ENCODE measurements at places on chromosomes 5 and 9.

DNA sequence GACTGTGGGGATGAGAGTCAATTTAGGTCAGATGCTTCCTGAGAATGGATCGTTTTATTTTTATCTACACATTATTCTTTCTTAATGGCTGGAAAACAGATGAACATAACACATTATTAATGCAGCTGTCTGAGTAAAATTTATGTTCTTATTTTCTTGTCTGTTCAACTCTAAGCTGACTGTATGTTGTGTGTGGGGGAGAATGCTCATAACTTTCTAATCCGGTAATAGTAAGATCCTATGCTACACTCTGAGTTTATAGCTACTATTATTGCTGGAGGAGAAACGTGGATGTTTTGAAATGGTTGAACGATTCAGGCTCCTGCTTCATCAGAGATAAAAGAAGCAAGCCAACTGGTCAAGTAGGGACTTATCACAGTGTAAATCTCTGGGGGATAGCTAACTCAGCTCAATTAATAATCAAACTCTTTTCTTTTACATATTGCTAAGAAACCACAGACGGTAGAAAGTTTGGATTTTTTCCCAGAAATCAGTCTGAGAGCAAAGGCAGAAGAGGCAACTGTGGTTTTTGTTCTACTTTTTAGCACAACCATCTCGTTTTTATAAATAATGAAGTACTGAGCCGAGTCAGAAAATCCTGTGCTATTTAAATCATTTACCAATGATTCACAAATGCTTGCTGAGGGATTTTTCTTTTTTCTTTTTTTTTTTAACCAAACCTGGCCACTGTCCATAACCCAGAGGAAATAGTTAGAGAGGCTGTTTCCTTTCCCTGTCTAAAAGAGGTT lies 265.0 kb upstream of the FAM174A start:
- no peaks in the 10 kb centered on the region for H3K36me3 ChIP-seq
- H3K27ac ChIP-seq, result no peak overlapping the region
- H3K4me3 ChIP-seq, result no peak overlapping the region
- H3K27me3 ChIP-seq, result no peaks in the 10 kb centered on the region

DNA sequence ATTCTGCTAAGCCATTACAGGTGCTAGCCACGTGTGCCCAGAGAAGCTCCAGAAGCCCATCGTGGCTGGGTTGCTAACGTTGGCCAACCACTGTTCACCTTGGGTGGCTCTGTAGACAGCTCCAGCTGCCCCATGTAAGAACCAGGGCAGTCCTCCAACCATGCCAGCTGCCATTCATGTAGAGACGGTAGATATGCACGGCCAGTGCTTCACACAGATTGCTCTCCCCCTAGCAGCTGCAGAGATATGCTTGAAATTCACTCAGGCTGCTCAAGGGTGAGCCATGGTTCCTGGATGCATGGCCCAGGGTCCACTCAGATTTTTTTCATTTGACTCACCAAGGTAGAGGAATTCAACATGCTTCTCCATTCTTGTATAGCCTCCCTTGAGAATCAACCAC lies 31.0 kb downstream of the GADD45G start:
- no peaks in the 10 kb centered on the region for H3K36me3 ChIP-seq
- no peak overlapping the region for H3K27ac ChIP-seq
- no peak for DNase-seq
- no peaks in the 10 kb centered on the region for H3K27me3 ChIP-seq
- H3K4me1 ChIP-seq, result peaks cover 13% of the 10 kb centered on the region

DNA sequence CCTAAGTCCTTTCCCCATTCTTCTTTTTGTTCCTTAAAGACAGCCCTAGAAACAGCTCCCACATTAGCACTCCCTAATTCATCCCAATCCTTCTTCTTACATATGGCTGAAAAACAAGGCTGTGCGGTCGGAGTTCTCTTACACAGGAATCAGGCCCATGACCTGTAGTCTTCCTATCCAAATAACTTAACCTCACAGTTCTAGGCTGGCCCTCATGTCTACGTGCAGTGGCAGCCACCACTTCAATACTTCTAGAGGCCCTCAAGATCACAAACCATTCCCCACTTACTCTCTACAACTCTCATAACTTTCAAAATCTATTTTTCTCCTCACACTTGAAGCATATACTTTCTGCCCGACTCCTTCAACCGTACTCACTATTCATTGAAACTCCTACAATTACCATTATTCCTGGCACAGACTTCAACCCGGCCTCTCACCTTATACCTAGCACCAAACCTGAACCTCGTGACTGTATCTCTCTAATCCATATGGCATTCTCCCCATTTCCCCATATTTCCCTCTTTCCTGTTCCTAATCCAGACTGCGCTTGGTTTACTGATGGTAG lies 59.3 kb downstream of the RAPGEF6 start:
- no peaks in the 10 kb centered on the region for H3K36me3 ChIP-seq
- no peak overlapping the region for H3K27ac ChIP-seq
- H3K27me3 ChIP-seq, result no peaks in the 10 kb centered on the region
- DNase-seq, result no peak
- H3K4me1 ChIP-seq, result no peaks in the 10 kb centered on the region
- H3K4me3 ChIP-seq, result no peak overlapping the region

- H3K27me3 ChIP-seq, result no peaks in the 10 kb centered on the region
- H3K4me3 ChIP-seq, result no peak overlapping the region
Observed at GRCh38 chr5:38831909-38832308, 13.9 kb upstream of the OSMR start.

- H3K4me1 ChIP-seq, result peaks cover 6% of the 10 kb centered on the region
- no peak overlapping the region for H3K4me3 ChIP-seq
- no peak for DNase-seq
- no peak overlapping the region for H3K27ac ChIP-seq
Observed at GRCh38 chr5:131810510-131811249, 13.9 kb upstream of the FNIP1 start.

DNA sequence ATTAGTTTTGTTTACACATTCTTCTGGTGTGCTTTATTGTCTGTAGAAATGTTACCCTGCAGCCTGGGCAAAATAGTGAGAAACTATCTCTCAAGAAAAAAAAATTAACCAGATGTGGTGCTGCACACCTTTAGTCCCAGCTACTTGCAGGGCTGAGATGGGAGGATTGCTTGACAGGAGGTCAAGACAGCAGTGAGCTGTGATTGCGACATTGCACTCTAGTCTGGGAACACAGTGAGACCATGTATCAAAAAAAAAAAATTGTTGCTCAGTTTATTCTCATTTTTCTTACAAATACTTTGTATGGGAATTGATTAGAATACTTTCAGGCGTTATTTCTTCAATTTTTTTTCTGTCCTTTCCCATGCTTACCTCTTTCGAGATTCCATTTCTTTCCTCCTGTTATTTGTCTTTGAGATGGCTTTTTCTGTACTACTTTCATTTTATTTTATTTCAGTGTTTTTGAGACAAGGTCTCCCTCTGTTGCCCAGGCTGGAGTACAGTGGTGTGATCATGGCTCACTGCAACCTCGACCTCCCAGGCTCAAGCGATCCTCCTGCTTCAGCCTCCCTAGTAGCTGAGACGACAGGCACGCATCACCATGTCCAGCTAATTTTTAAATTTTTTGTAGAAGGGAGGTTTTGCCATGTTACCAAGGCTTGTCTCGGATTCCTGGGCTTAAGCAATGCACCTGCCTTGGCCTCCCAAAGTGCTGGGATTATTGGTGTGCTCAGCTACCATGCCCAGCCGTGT lies 24.9 kb downstream of the TENT2 start:
- no peak overlapping the region for H3K4me3 ChIP-seq
- H3K27me3 ChIP-seq, result no peaks in the 10 kb centered on the region
- H3K27ac ChIP-seq, result no peak overlapping the region
- no peaks in the 10 kb centered on the region for H3K36me3 ChIP-seq
- DNase-seq, result no peak

- no peaks in the 10 kb centered on the region for H3K27me3 ChIP-seq
- no peak for DNase-seq
- no peak overlapping the region for H3K4me3 ChIP-seq
- no peaks in the 10 kb centered on the region for H3K36me3 ChIP-seq
Observed at GRCh38 chr5:123802298-123802951, 290.4 kb downstream of the CSNK1G3 start.

DNA sequence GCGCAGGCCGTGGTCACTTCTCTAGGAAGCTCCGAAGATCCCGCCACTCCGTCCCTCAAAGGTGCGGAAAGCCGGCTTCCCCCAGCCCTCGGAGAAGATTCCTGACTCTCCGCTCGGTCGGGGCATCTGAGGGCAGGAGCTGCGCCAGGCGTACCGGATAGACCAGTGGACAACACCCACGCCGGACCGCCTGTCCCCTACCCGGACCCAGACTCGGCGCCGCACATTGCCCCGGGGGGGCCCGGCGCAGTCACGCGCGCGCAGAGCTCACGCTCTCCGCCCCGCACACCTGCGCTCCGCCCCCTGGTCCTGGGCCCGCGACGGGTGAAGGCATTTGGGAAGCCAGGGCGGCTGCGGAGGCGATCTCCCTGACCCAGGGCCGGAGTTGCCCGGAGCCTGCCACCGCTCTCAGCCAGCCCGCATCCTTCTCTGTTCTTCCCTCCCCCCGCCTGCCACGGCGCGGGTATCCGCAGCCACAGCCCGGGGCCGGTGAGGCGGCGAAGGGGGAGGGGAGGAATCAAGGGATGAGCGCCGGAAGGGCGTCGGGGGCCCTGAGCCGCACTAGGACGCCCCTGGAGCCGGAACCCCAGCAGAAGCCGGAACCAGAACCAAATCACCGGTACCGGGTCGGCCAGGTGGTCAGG lies 448 bp downstream of the RELL2 start:
- peak; percentile 42 for DNase-seq
- peak overlapping the region; percentile 59 for H3K4me3 ChIP-seq
- no peaks in the 10 kb centered on the region for H3K36me3 ChIP-seq
- peak overlapping the region; percentile 82 for H3K27ac ChIP-seq

GRCh38 chr5:96934708-96935558 lies 947 bp upstream of the LNPEP start:
- no peaks in the 10 kb centered on the region for H3K27me3 ChIP-seq
- peak overlapping the region; percentile 97 for H3K27ac ChIP-seq
- H3K36me3 ChIP-seq, result no peaks in the 10 kb centered on the region

- DNase-seq, result no peak
- H3K27me3 ChIP-seq, result peaks cover 5% of the 10 kb centered on the region
- H3K36me3 ChIP-seq, result no peaks in the 10 kb centered on the region
- H3K4me1 ChIP-seq, result no peaks in the 10 kb centered on the region
- no peak overlapping the region for H3K4me3 ChIP-seq
- H3K27ac ChIP-seq, result no peak overlapping the region
Observed at GRCh38 chr5:88507261-88507660, 238.6 kb upstream of the TMEM161B start.

GRCh38 chr9:135864447-135865049 lies 42.8 kb downstream of the CAMSAP1 start:
- H3K4me1 ChIP-seq, result peaks cover 6% of the 10 kb centered on the region
- H3K4me3 ChIP-seq, result no peak overlapping the region
- H3K27ac ChIP-seq, result no peak overlapping the region
- H3K27me3 ChIP-seq, result no peaks in the 10 kb centered on the region

GRCh38 chr5:76084496-76085242 lies 1.5 kb downstream of the SV2C start:
- peaks cover 84% of the 10 kb centered on the region for H3K27me3 ChIP-seq
- no peak overlapping the region for H3K4me3 ChIP-seq
- no peak overlapping the region for H3K27ac ChIP-seq

GRCh38 chr5:7088849-7089248 lies 307.1 kb upstream of the ADCY2 start:
- H3K4me3 ChIP-seq, result no peak overlapping the region
- H3K36me3 ChIP-seq, result no peaks in the 10 kb centered on the region
- H3K27ac ChIP-seq, result no peak overlapping the region
- no peaks in the 10 kb centered on the region for H3K4me1 ChIP-seq

DNA sequence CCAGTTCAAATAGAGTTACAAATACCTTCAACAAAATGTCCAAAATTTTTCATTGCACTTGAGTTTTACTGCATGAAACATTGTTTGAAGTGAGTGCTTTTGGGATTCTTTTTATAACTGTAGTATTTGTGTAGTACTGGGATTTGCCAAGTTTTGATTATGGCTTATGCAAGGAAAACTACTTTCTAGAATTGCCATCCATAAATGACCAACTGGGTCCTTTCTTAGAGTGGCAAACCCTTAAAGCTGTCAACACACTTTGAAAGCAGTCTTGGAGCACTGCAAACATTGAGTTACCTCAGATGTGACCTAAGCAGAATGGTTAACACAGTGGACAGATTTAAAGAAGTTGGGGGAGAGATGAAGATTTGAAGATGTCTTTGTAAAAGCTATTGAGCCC lies 379.6 kb upstream of the ZNF608 start:
- H3K4me3 ChIP-seq, result no peak overlapping the region
- no peak for DNase-seq
- peaks cover 12% of the 10 kb centered on the region for H3K4me1 ChIP-seq
- no peak overlapping the region for H3K27ac ChIP-seq
- H3K36me3 ChIP-seq, result no peaks in the 10 kb centered on the region

DNA sequence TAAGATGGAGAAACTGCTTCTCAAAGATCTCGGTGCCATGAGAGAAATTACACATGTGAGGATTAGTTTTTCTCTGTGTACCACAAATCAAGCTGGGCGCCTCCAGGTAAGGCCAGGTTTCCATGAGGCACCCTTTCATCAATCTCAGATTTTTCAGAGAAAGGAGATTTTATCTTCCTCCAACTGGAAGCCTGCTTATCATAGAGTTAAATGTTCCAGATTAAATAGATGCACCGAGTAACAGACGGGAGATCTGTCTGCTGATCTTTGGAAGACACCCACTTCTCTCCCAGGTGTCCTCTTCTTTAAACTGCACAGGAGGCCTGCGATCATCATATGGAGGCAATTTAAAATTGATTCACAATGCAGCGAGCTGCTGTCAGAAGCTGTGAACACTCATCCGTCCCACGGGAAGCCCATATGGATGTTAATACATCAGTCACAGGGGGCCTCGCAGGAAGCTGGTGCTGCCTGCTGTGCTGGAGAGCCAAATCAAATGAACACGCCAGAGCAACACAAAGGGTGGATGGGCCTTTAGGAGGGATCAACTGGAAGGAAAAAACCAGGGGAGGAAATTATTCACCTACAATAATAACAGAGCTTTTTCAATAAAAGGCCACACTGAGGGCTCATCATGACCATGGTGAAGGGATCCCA lies 93.3 kb downstream of the TLE1 start:
- peaks cover 11% of the 10 kb centered on the region for H3K4me1 ChIP-seq
- H3K27me3 ChIP-seq, result no peaks in the 10 kb centered on the region
- H3K4me3 ChIP-seq, result no peak overlapping the region
- DNase-seq, result no peak

- no peak for DNase-seq
- no peaks in the 10 kb centered on the region for H3K36me3 ChIP-seq
- no peak overlapping the region for H3K27ac ChIP-seq
- peaks cover 42% of the 10 kb centered on the region for H3K27me3 ChIP-seq
- H3K4me1 ChIP-seq, result no peaks in the 10 kb centered on the region
- no peak overlapping the region for H3K4me3 ChIP-seq
Observed at GRCh38 chr9:136153381-136154065, 34.8 kb upstream of the TMEM250 start.

- H3K27ac ChIP-seq, result peak overlapping the region; percentile 38
- no peak overlapping the region for H3K4me3 ChIP-seq
Observed at GRCh38 chr5:39495227-39495626, 70.4 kb upstream of the DAB2 start.

GRCh38 chr5:43833961-43834360 lies 231.0 kb downstream of the NNT start:
- no peaks in the 10 kb centered on the region for H3K27me3 ChIP-seq
- H3K27ac ChIP-seq, result no peak overlapping the region
- no peak overlapping the region for H3K4me3 ChIP-seq
- no peaks in the 10 kb centered on the region for H3K36me3 ChIP-seq
- no peaks in the 10 kb centered on the region for H3K4me1 ChIP-seq
- no peak for DNase-seq
